IPS DF 19.7 (cell line): ENCODE measurements at places on chromosomes 13 and 19.

- no peak for DNase-seq
These were observed 48.6 kb upstream of the UBE2L5 start for GRCh38 chr13:30373727-30374126.

DNA sequence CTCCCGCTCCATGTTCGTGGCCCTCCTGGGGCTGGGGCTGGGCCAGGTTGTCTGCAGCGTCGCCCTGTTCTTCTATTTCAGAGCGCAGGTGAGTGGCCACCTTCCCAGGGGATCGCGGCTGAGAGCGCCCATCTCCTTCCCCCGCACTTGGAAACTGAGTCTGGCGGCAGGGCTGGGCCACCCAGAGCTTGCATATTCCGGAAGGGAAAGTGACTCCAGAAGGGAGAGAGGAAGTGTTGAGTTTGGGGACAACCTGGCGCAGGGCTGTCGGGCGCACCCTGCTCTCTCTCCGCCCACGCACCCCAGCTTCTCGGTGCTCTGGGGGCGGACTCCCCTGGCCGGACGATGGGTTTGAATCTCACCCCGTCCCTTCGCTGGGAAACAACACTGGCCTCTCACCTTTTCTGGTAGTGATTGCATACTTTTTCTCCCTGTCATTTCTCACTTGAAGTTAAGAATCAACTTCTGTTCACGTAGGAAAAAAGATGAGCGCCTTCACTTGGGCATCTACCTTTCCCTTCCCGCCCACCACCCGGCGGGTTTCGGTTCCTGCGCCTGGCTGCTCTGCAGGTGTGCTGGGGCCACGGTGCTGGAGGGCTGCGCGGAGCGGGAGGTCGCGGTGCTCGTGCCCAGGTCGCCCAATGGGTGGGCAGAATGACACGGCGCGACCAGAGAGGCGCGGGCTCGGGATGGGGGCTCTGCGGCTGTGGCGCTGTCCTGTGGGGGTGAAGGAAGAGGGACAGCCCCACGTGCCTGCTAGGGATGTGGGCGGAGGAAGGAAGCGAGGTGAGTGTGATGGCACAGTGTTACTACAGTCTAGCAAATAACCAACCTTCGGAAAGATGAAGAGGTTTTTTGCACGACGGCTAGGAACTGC is 721 bp downstream of the TNFSF11 start:
- no peak for DNase-seq

DNA sequence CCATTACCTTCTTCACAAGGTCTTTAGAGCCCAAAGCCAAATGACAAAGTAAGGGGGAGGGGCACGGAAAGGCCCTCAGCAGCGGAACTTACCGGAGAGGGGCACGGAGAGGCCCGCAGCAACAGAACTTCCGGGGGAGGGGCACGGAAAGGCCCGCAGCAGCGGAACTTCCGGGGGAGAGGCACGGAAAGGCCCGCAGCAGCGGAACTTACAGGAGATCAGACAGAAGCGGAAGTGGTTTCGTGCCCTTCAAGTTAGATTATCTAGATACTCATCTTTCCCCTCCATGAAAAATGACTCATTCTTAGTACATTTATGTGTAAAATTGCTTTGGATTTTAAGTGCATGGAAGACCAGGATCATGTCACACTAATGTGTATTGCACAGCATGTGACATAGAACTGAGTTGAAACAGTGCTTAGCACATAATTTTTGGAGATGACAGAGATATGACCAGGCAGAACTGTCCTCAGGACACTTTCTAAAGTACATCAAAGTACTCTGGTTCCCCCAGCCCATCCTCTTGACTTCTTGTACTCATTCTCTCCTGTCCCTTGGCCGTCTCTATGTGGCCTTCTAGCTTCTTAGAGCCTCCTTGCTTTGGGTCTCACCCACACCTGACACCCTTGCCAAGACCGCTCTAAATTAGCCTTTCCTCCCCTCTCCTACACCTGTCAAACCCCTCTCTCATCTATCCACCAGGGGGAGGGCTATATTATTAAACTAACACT is 25.7 kb upstream of the TPTE2 start:
- no peak for DNase-seq

DNA sequence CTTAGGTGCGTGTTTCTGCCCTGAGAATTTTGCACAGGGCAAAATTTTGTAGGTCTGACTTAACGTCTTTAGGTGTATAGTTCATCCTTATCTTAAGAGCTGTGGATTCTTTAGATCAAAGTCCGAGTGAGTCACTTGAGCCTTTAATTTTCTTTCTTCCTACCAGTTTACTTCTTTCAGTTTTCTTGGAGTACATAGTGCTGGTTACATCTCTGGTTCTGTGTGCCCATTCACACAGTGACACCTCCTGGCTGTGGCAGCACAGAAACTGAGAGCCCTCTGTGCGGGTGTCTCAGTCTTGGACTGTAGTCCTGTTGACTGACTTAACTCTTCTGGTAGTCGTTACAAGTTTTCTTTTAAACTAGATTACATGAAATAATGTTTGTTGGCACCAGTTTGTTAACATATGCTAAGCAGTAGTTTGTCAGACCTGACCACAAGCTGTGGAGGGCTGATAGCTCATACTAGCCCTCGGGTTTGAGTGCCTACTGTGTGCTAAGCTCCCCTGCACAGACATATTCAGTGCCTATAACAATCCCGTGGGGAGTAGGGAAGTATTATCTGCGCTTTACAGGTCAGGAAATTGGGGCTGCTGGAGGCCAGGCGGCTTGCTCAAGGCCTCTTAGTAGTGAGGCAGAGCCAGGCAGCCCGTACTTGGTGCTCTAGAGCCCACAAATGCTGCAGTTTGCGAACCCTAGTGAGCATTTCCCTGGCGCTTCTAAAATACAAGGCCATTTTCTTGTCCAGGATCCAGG is 1.6 kb downstream of the GATAD2A start:
- DNase-seq: no peak

- DNase-seq: no peak
These were observed 21.7 kb upstream of the SCEL start for GRCh38 chr13:77513719-77514335.

DNA sequence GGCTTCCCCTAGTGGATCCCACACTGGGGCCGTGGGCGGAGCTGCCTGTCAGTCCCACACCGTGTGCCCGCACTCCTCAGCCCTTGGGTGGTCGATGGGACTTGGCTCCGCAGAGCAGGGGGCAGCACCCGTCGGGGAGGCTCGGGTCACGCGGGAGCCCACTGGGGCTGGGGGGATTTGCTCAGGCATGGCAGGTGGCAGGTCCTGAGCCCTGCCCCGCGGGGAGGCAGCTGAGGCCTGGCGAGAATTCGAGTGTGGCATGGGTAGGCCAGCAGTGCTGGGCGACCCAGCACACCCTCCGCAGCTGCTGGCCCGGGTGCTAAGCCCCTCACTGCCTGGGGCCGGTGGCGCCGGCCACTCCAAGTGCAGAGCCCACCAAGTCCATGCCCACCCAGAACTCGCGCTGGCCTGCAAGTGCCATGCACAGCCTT is 481.7 kb upstream of the PRR20A start:
- no peak for DNase-seq

DNA sequence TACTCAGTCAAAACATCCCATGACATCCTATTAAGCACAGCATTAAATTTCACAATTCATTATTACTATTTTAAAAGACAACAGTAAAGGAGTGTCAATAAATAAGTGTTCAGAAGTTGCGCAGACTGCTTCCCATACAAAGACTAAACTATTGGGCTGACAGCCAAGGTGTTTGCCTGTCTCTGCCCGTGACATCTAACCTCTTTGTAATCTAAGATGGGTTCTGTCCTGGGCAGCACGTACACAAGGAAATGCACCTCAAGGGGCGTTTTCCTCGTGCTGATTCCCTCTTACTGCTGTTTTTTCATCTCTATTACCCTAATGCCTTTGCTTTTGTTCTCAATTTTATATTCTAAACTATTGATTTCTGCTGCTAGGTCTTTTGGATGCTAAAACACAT is 216.3 kb downstream of the NHLRC3 start:
- no peak for DNase-seq

GRCh38 chr13:21883713-21884112 is 212.8 kb downstream of the FGF9 start:
- DNase-seq: no peak

GRCh38 chr13:44117351-44117750 is 237.6 kb downstream of the LACC1 start:
- DNase-seq: no peak

DNA sequence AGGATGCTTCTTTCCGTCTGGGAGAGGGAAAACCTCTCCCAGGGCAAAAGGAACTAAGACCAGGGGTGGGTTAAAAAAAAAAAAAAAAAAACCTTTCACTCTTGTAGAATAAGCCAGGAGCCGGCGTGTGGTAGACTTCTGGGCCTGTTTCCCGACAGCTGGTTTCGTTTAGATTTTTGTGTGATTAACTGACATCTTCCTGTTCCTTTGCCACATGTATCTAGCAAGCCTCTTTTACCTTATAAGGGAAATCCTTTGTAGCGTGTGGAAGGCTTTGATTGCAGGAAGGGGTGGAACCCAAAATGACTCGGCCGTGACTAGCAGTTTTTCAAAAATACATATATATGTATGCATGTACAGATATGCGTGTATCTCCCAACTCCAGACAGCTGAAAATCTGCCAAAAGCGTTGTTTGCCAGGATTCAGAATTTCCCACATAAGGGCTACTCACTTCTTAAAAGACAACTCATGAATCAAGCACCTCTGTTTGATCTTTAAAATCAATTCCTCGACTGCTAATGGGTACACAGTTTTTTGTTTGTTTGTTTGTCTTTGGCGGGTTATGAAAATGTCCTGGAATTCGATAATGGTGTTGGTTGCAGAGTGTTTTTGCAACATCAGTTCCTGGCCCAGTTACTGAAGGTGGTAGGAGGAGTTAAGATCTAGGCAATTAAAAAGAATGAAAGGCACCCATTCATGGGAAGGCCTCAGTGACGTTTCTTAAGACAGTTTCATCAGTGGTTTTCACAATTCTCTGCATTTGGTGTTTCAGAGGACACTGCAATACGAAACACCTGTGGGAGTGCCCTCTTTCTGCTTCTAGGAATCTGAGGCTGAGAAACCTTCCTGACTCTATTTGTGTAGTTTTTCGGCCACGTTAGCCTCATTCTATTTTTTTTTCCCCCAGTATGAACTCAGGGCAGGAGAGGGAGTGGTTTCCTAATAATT is 2.7 kb downstream of the TPM4 start:
- no peak for DNase-seq
